ENCODE measurements at places on chromosomes 2 and 18. TPM values are rescaled to one million over a fixed set of nuclear protein-coding genes. Genes with fewer than 3 reads are reported as not detected.
A peak's percentile ranks its signal among the peaks of the same experiment; 100 is the strongest.

DNA sequence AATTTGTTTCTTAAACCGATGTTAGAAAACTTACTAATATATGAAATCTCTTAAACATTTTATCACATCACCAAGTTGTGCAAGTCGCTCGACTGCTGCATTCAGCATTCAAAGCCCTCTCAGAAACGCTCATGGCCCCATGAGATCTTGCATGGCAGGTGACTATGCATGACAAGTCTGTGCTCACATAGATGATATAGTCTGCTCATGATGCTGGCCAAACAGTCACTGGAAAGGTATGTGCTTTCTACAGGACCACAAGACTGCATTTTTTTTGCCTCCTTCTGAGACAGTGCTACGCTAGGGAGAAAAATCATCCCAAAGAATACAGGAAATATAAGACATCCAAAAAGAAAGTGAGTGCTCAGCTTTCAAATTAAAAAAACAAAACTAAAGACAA, 98.3 kb upstream of the ZBTB14 start:
- no peak overlapping the region for H3K27ac ChIP-seq
- H3K4me3 ChIP-seq, result no peak overlapping the region
- H3K36me3 ChIP-seq, result no peaks in the 10 kb centered on the region
- no peaks in the 10 kb centered on the region for H3K27me3 ChIP-seq
- no peak for DNase-seq

- H3K4me3 ChIP-seq, result no peak overlapping the region
- H3K27ac ChIP-seq, result no peak overlapping the region
- H3K4me1 ChIP-seq, result no peaks in the 10 kb centered on the region
- no peaks in the 10 kb centered on the region for H3K36me3 ChIP-seq
Observed at GRCh38 chr2:44464437-44464836, 102.7 kb downstream of the CAMKMT start.

GRCh38 chr18:7520200-7520785, 46.8 kb upstream of the PTPRM start:
- H3K4me3 ChIP-seq, result no peak overlapping the region
- no peaks in the 10 kb centered on the region for H3K27me3 ChIP-seq
- no peaks in the 10 kb centered on the region for H3K36me3 ChIP-seq
- no peak overlapping the region for H3K27ac ChIP-seq
- no peak for DNase-seq

GRCh38 chr2:56040189-56040588, 116.6 kb upstream of the EFEMP1 start:
- H3K27ac ChIP-seq, result no peak overlapping the region
- H3K36me3 ChIP-seq, result no peaks in the 10 kb centered on the region
- no peaks in the 10 kb centered on the region for H3K4me1 ChIP-seq

- DNase-seq, result no peak
- no peaks in the 10 kb centered on the region for H3K27me3 ChIP-seq
- H3K27ac ChIP-seq, result no peak overlapping the region
- no peak overlapping the region for H3K4me3 ChIP-seq
Observed at GRCh38 chr18:30499721-30500120, 542.8 kb downstream of the DSC3 start.

- no peak overlapping the region for H3K27ac ChIP-seq
- no peak for DNase-seq
- no peak overlapping the region for H3K4me3 ChIP-seq
- H3K36me3 ChIP-seq, result no peaks in the 10 kb centered on the region
- H3K4me1 ChIP-seq, result no peaks in the 10 kb centered on the region
Observed at GRCh38 chr2:191421950-191422349, 176.7 kb downstream of the MYO1B start.

DNA sequence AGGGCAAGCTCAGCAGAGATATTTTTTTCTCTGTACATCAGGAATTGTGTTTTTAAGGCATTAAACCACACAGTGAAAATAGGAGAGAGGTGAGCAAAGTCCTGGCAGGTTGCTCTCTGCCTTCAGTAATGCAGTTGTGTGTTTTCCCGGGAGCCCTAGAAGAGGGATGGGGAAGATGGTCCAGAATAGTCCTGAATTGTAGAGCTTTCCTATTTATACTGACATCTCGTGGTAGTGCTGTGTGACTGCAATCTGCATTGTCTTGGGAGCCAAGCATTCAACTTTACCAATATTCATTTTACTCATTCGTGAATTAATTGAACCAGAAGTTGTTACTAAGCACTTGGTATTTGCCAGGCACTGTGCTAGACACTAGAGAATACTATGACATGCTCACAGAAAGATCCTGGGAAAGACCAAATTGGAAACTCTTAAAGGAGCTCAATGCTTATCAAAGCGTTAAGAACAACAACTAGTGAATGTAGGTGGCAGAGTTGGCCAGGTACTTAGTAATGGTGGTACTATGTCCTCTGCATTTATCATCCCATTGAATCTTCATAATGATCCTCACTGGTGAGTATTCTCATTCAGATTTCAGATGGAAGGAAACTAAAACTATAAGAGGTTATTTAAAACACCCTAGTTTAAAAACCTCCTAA, 214.6 kb downstream of the TRIB2 start:
- no peaks in the 10 kb centered on the region for H3K4me1 ChIP-seq
- H3K36me3 ChIP-seq, result no peaks in the 10 kb centered on the region
- H3K27me3 ChIP-seq, result no peaks in the 10 kb centered on the region
- H3K27ac ChIP-seq, result no peak overlapping the region
- H3K4me3 ChIP-seq, result no peak overlapping the region

DNA sequence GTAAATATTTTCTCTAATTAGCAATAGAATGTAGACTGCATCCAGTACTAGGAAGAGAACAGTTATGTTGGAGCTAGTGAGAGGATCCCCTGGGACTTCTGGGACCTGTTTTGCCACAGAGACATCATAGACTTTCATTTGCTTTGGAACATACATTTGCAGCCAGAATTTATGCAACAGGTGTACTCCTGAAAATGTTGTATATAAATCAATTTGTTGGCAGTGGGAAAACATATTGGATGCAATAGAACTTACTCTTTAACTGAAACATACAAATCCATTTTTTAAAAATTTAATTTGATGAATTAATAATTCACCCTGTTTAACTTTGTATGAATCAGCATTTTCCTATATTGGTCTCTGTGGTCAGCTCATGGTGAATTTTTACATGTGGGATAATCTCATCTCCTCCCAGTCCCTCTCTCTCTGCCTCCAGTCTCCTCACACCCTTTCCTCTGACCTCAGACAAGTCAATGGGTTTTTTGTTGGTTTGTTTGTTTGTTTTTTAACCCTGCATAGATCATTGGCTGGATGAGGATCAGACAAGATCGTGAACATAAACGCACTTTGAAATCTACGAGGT, 263.0 kb downstream of the LPIN1 start:
- no peaks in the 10 kb centered on the region for H3K4me1 ChIP-seq
- no peak overlapping the region for H3K27ac ChIP-seq
- no peak for DNase-seq

DNA sequence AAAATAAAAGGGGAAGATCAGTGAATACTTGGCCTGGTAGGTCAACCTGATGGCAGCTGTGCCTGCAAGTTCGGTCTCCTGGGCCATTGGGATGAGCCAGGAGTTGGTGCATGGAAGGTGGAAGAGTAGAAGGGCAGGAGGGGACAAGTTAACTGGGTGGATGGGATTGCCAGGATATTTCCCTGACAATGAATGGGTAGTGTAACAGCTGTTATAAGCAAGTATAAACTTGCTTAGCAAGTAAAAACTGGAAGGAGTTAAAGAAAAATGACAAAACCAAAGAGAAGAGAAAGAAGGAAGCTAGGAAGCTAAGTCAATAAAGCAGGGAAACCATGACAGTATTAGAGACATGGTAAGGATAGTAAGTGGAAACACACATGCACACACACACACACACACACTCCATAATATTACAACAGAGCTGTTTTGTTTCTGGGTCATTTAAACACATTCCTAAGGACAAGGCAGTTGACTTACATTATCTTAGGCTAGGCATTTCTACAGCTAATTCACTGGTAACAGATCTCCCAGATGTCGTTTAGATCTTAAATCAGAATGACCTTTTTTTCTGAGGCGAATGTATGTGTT, 29.7 kb downstream of the MEP1B start:
- no peak for DNase-seq
- no peak overlapping the region for H3K27ac ChIP-seq
- no peaks in the 10 kb centered on the region for H3K27me3 ChIP-seq
- H3K4me1 ChIP-seq, result no peaks in the 10 kb centered on the region
- no peaks in the 10 kb centered on the region for H3K36me3 ChIP-seq

GRCh38 chr18:42606886-42607495, 508.5 kb downstream of the RIT2 start:
- no peaks in the 10 kb centered on the region for H3K36me3 ChIP-seq
- H3K4me1 ChIP-seq, result no peaks in the 10 kb centered on the region
- DNase-seq, result no peak
- no peaks in the 10 kb centered on the region for H3K27me3 ChIP-seq
- H3K4me3 ChIP-seq, result no peak overlapping the region

GRCh38 chr2:105076121-105076520, 38.3 kb downstream of the MRPS9 start:
- DNase-seq, result no peak
- H3K27me3 ChIP-seq, result no peaks in the 10 kb centered on the region
- H3K36me3 ChIP-seq, result no peaks in the 10 kb centered on the region
- no peaks in the 10 kb centered on the region for H3K4me1 ChIP-seq

DNA sequence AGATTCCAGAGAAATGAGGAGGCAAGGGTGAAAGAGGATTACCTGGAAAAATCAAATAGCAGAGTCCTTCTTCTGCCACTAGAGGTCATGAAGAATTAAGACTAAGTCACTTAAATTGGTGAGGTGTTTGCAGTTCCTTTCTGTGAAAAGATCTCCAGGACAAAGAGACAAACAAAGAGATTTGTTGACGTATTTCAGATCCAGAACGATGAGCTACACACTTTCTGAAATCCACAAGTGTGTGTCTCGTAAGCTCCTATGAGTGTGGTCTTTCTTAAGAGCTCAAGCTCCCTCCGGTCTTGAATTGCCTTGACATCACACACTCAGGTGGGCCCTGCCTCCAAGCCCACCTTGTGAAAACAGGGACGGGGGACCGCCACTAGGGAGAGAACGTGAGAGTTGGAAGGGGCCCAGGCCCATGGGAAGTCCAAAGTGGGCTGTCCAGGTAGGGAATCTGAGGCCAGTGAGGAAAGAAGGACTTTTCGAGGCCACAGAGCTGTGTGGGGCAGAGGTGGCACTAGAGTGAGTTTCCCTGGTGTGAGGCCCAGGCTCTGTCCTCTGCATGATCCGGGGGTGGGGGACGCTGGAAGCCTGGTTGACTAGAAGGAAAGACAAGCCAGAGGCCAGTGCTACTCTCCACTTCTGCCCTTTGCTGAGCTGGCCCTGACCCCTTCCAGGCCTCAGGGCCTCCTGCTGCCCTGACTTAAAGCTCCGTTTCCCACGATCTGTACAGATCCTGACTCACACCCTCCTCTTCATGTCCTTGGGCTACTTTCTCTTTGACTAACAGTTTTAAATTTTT, 168.1 kb upstream of the NCK2 start:
- DNase-seq, result no peak
- H3K27ac ChIP-seq, result no peak overlapping the region
- H3K36me3 ChIP-seq, result no peaks in the 10 kb centered on the region
- H3K4me1 ChIP-seq, result peaks cover 7% of the 10 kb centered on the region
- H3K27me3 ChIP-seq, result no peaks in the 10 kb centered on the region

- H3K27ac ChIP-seq, result no peak overlapping the region
- H3K36me3 ChIP-seq, result no peaks in the 10 kb centered on the region
- no peak overlapping the region for H3K4me3 ChIP-seq
- no peak for DNase-seq
Observed at GRCh38 chr2:107202962-107203591, 317.1 kb upstream of the ST6GAL2 start.

DNA sequence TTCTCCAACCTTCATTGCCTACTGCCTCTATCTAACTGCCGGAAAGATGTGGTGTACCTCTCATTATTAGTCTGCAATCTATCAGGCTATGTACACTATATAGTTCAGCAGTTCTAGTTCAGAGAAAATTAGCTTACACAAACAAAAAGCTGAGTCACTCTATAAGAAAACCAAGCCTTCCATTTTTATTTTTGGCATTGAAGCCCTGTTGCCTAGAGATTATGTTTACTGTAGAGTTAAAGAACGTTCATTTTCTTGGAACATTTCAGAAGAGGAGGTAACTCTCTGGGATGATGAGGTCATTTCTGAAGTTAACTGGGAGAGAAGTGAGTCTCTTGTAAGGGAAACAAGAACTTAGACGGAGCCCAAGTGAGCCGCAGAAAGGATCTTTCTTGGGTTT, 133.5 kb downstream of the FAM124B start:
- no peak overlapping the region for H3K27ac ChIP-seq
- no peaks in the 10 kb centered on the region for H3K27me3 ChIP-seq
- no peak overlapping the region for H3K4me3 ChIP-seq
- DNase-seq, result no peak

DNA sequence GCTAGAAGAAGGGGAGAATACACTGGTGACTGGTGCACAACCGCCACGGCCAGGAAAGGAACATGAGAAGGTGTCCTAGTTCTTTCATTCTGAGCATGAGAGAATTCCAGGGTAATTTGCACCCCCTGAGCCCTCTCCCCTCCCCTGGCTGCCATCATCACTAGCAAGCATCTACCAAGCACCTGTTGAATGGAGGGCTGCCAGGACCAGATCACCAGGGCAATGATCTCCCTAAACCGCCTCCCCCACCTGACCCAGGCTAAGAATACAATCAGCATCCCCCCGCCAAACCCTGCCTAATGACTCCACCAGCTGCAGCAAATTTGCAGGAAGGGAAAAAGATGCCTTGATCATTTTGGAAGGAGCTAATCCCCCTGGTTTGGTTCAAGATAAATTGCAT, 100.2 kb downstream of the STPG4 start:
- H3K36me3 ChIP-seq, result no peaks in the 10 kb centered on the region
- no peaks in the 10 kb centered on the region for H3K27me3 ChIP-seq
- no peak for DNase-seq
- no peak overlapping the region for H3K4me3 ChIP-seq

- no peak overlapping the region for H3K27ac ChIP-seq
- no peaks in the 10 kb centered on the region for H3K36me3 ChIP-seq
- no peaks in the 10 kb centered on the region for H3K27me3 ChIP-seq
- H3K4me1 ChIP-seq, result no peaks in the 10 kb centered on the region
- no peak overlapping the region for H3K4me3 ChIP-seq
- DNase-seq, result peak; percentile 69
Observed at GRCh38 chr2:143259368-143259958, 130.2 kb downstream of the ARHGAP15 start.

DNA sequence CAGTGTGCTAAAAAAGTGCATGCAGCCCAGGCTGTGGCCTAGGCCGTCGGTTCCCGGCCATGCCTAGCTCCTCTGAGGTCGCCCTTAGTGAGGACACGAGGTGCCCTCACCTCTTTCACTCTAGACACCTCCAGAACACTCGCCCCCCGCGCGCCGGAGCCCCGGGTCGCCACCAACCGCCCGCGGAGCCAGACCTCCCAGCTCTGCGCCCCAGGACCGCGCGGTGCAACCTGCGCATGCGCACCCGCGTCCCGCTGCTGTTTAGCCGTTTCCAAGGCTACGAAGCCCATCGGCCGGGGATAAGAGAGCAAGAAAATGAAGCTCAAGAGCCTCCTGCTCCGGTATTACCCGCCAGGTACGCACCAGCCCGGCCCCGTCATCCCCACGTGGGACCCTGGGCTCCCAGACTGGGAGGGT, at the start of gene DAW1:
DAW1 (plus strand) TSS at position 257 of the 417 bp plus-strand sequence; CDS start at position 316, 59 bp downstream.
- H3K27me3 ChIP-seq, result no peaks in the 10 kb centered on the region
- peak within 1 kb of the TSS; percentile 35 for H3K4me3 ChIP-seq
- H3K27ac ChIP-seq, result no peak within 1 kb of the TSS
- DNase-seq, result peak; percentile 65
- no peaks in the 10 kb centered on the region for H3K36me3 ChIP-seq
- peaks cover 3% of the 10 kb centered on the region for H3K4me1 ChIP-seq

Gene COL6A3
- total RNA-seq, result 80.9 TPM

Gene ALLC
- not detected for total RNA-seq

Gene WDR43
- 41.7 TPM for total RNA-seq

Gene LHCGR
- total RNA-seq, result not detected

Gene LRRC30
- not detected for total RNA-seq

Gene SLC4A5
- 2.8 TPM for total RNA-seq
